Activated CD4-positive, CD25-positive, alpha-beta regulatory T cell treated with anti-CD3 and anti-CD28 coated beads, Interleukin-2, amount 50 U/mL, for 24 hours (primary cell): ENCODE measurements at places on chromosomes 3 and 15.
A peak's percentile ranks its signal among the peaks of the same experiment; 100 is the strongest.

- no peak for ATAC-seq
Measured at GRCh38 chr3:148500881-148501280, 196.8 kb upstream of the AGTR1 start.

DNA sequence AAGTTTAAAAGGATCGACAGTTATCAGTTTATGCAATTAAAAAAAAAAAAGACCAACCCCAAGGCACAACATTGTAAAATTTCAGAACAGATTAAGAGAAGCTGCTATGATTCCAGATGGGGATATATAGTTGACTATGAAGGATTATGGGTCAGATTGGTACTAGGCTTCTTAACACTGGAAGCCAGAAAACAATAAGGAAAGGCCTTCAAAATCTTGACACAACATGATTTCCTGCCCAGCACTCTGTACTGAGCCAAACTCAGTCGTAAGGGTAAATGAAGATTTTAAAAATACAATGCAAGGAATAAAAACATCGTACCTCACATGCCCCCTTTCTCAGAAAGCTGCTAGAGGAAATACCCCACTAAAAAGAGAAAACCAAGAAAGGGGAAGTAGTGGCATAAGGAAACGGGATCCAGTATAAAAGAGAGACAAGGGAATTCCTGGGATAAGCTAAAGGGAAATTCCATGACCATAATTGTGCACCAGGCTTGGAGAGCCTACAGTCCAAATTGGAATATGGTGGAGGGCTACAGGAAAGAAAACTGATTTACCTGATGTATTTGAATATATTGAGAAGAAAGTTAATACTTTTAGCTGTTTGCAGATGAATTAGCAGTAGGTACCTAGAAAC, 27.9 kb downstream of the PIAS1 start:
- no peak for ATAC-seq

- no peak for ATAC-seq
Measured at GRCh38 chr3:161149529-161149928, 44.4 kb upstream of the B3GALNT1 start.

DNA sequence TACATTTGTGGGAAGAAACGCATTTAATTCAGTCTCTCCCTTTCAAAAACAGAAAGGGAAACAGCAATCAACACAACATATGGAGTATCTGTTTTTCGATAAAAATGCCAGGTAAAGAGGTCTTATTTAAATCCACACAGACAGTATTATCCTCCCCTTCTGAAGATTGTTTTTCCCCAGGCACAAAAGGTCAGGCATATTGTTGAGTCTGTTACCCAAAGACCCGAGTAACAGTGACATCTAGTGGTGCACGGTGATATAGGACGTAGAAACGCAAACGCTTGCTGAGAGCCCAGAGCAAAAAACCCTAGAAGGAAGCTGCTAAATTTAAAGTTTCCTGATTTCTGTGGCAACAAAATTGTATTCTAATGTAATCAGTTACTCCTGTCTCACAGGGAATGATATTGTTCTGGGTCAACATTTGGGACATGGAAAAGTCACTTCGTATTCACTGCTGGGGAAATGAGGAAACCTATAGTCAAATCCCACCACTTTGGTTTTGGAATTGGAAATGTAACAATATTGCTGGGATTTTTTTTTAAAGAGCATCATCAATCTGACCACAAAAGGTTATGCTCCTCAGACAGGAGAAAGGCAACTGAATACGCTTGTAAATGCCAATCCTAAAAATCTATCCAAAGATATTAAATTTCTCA, 312.7 kb upstream of the CCDC54 start:
- ATAC-seq = peak; percentile 68

GRCh38 chr3:150945226-150946032, 27.1 kb downstream of the CLRN1 start:
- no peak for ATAC-seq
